Coronary artery (tissue), 2 donors: ENCODE measurements at places on chromosomes 4 and X.

GRCh38 chrX:9816084-9816700, 30.0 kb downstream of the SHROOM2 start:
- no peak for DNase-seq

GRCh38 chrX:28639451-28639850, 52.2 kb downstream of the IL1RAPL1 start:
- no peak for DNase-seq

DNA sequence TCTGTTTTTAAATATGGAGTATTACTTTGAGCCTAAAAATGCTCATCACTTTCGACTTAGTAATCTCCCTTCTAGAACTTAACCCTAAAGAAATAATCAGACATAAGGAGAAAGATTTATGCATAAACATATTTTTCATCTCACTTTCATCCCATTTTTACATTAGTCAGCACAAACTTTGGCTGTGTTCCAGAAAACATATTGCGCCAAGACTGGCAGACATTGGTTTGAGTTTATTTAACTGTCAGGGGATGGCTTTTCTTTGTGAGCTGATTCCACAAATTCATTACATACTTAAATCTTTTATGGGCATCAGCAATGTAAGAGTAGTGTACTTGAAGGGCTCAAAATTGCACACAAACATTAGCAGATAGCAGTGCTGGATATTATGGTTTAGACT, 23.7 kb downstream of the MAOA start:
- DNase-seq = no peak

- DNase-seq = no peak
Measured at GRCh38 chr4:76998251-76998901, 48.8 kb downstream of the SEPTIN11 start.

DNA sequence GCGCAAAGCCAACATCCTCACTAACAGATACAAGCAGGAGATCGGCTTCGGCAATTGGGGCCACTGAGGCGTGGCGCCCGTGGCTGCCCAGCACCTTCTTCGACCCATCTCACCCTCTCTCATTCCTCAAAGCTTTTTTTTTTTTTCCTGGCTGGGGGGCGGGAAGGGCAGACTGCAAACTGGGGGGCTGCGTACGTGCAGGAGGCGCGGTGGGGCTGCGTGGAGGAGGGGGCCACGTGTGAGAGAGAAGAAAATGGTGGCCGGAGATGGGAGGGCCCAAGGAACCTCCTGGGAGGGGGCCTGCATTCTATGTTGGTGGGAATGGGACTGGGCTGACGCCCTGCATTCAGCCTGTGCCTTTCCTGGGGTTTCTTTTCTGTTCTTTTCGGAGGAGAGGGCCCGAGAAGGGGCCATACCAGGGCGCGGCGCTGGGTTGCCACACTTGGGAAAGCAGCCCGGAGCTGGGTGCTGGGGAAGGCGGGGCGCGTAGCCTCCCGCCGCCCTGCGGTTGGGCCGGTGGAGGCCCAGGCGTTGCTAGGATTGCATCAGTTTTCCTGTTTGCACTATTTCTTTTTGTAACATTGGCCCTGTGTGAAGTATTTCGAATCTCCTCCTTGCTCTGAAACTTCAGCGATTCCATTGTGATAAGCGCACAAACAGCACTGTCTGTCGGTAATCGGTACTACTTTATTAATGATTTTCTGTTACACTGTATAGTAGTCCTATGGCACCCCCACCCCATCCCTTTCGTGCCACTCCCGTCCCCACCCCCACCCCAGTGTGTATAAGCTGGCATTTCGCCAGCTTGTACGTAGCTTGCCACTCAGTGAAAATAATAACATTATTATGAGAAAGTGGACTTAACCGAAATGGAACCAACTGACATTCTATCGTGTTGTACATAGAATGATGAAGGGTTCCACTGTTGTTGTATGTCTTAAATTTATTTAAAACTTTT, 4.5 kb downstream of the MID1IP1 start:
- peak; percentile 84 for DNase-seq

DNA sequence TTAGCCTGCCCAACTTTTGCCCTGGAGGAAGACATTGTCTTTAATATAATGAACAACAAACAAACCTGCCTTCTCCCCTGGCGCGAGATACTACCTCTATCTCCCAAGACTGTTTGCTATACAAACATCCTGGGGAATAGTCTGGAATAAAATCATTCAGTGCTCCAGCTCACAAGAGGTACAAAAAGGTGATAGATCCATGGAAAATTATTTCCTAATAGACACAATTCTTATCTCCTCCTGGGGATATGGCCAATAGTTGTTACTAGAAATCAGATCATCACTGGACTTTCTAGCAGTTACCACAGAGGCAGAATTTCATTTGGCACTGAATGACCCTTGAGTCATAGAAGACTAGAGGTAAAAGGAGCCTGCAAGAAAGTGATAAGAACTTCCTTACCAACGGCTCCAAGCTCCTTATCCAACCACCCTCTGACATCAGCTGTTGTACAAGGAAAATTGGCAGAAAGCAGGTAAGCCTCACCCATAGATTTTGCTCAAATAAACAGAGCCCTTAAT, 38.1 kb downstream of the MID1 start:
- no peak for DNase-seq

- DNase-seq = no peak
Measured at GRCh38 chr4:145679520-145679919, 426 bp upstream of the C4orf51 start.

DNA sequence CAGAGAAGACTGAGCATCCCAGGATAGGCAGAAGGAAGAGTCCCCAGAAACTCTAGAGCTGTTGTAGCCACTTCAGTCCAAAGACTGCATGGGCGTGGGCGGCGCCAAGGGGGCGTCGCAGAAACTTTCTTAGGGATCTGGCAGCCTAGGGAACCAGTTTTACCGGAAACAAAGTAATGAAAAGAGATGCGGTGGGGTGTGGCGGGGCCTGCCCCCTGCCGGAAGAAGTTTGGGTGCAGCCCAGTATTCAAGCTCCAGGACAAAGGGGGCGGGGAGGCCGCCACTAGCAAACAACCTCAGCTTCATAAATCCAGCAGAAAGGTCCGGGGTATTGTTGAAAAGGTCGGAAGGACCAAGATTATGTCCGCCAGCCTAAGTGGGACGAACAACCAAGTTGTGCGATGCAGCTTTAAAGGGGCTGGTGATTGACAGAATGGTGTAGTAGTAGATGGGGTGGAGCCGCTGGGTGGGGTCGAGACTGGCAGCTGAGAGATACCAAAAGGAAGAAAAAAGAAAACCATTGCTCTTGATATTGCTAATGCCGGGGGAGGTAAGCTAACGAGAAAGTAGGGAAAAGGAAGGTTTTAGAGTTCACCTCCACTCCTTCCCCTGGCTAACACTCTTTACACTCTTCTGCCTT, 190.5 kb downstream of the RRAGB start:
- DNase-seq = peak; percentile 69
